ENCODE measurements at places on chromosomes 1 and 21.

DNA sequence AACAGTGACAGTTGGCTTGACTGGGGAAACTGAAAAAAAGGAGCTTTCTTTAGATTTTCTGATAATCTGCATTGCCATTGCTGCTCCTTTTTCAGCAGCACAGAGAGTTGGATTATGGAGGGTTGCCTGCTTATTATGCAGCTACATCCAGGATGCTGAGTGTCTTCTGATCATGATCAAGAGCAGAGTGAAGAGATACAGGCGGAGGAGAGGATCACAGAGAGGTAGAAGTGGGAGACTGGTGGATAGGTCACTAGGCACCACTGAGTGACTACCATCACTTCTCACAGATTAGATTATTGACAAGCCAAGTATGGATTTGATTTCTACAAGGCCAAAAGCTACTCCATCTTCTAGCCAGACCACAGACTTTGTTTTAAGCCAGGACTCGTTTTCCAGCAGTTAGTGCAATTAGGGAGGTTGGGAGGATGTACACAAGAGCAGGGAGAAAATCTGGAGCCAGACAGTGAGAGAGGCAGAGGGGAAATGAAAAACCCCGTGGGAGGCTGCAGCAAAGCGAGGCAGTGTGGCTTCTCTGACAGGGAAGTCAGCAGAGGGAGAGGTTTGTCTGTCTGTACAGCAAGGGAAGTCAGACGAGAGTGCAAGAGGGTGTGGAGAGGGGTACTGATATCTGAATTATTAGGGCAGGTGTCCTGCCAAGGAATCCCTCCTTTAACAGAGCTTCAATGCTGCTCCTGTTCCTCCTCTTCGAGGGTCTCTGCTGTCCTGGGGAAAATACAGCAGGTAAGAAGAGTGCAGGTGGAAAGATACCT, at the start of gene CD1E:
CD1E (plus strand) TSS at position 592 of the 773 bp plus-strand sequence; CDS start at position 687, 95 bp downstream.
- DNase-seq, result no peak

DNA sequence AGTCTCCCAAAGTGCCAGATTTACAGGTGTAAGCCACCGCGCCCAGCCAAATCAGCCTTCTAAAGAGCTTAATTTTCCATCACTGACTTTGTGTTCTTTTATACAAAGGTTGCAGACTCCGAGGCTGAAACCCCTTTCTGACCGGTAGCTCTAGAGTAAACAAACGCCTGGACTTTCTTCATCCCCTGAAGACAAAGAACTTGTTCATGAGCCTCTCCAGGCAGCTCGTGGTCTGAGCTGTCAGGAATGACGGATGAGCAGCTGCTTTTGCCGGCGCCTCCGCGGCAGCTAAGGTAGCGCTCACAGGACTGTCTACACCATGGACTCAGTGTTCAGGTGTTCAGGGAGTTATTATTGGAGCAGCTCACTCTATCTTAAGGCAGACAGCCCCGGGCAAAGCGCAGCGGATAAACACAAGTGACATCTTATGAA, 128.5 kb upstream of the ERRFI1 start:
- peak; percentile 67 for DNase-seq

GRCh38 chr1:102834688-102835320, 273.5 kb downstream of the COL11A1 start:
- no peak for DNase-seq

DNA sequence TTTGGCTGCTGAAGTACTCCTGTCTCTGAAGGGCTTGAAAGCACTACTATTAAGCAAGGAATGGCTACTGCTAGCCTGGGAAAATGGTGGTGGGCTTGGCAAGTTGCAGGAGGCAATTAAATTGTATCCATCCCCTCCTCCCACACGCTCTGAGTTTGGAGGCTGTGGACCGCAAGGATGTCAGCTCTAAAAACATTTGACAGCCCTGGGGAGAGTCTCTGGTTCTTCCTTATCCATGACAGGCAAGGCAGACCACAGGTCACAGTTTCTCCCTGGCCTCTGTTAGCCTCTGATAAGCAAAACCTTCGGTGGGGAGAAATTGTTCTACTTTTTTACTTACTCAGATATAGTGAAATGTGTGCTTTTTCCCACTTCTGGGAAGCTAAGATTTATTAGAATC, 46.6 kb downstream of the S1PR1 start:
- DNase-seq, result no peak

DNA sequence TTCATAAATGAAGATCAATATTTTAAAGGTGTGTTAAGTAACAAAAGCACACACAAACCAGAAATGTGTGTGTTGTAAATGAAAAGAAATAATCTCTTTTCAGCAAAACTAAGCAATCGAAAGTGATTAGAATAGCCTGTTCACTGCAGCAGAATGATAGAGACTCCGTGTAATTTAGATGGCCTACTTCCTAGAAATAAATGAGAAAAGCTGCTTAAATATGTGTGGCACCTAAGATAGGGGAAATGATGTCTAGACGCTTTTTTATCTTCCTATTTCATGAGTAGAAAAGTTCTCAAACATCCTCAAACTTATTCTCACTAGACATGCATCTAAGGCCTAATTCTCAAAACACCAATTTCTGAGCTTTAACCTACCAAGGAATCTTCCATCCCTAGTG, 124.7 kb upstream of the BRINP3 start:
- no peak for DNase-seq
